ENCODE measurements at places on chromosomes 4 and X. TPM values are rescaled to one million over a fixed set of nuclear protein-coding genes. Genes with fewer than 3 reads are reported as not detected.

NCAPG gene
- 12.6 TPM for total RNA-seq

RTL5 gene
- total RNA-seq = 10.6 TPM

UGT2B7 gene
- total RNA-seq = 24.1 TPM

OTUD5 gene
- 34.3 TPM for total RNA-seq

CC2D2A gene
- 42.0 TPM for total RNA-seq

SYP gene
- 2.3 TPM for total RNA-seq

NDST4 gene
- total RNA-seq = 1.3 TPM

NXF2B gene
- 0.12 TPM for total RNA-seq

SOWAHB gene
- 7.1 TPM for total RNA-seq

RHOXF2 gene
- not detected for total RNA-seq

COL4A6 gene
- 14.2 TPM for total RNA-seq

MAML3 gene
- total RNA-seq = 15.5 TPM

FGFBP1 gene
- total RNA-seq = 0.12 TPM

RASSF6 gene
- 5.3 TPM for total RNA-seq

HERC5 gene
- total RNA-seq = 4.9 TPM

PRSS12 gene
- 10.8 TPM for total RNA-seq

SHROOM4 gene
- total RNA-seq = 21.8 TPM

SSX7 gene
- not detected for total RNA-seq

DGAT2L6 gene
- 0.29 TPM for total RNA-seq

MBNL3 gene
- 36.6 TPM for total RNA-seq

POU4F2 gene
- total RNA-seq = not detected

LIMCH1 gene
- 94.9 TPM for total RNA-seq

GPR143 gene
- total RNA-seq = 7.8 TPM

TKTL1 gene
- total RNA-seq = 0.18 TPM

WAS gene
- 6.4 TPM for total RNA-seq

DACH2 gene
- total RNA-seq = 52.3 TPM

DCX gene
- 2.7 TPM for total RNA-seq

HEPH gene
- 53.5 TPM for total RNA-seq

MAGEA8 gene
- not detected for total RNA-seq

All from metanephros (tissue), 2 donors.